ENCODE measurements at places on chromosomes 6 and 20.

DNA sequence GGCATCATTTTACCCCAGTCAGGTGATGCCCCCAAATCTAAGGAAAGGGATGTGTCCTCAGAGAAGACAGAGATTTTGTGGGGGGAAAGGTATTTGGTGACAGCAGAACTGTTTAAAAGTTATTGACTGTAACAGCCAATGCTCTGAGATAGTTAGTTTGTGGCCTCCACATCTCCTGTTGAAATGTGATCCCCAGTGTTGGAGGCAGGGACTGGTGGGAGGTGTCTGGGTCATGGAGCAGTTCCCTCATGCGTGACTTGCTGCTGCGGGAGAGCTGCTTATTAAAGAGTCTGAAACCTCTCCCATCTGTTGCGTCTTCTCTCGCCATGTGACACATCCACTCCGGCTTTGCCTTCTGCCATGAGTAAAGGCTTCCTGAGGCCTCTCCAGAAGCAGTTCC, 282.8 kb upstream of the FOXQ1 start:
- DNase-seq: no peak

GRCh38 chr20:32664012-32664677, 9.6 kb downstream of the C20orf203 start:
- no peak for DNase-seq

- DNase-seq: no peak
Measured at GRCh38 chr20:24676978-24677370, 207.5 kb downstream of the SYNDIG1 start.

DNA sequence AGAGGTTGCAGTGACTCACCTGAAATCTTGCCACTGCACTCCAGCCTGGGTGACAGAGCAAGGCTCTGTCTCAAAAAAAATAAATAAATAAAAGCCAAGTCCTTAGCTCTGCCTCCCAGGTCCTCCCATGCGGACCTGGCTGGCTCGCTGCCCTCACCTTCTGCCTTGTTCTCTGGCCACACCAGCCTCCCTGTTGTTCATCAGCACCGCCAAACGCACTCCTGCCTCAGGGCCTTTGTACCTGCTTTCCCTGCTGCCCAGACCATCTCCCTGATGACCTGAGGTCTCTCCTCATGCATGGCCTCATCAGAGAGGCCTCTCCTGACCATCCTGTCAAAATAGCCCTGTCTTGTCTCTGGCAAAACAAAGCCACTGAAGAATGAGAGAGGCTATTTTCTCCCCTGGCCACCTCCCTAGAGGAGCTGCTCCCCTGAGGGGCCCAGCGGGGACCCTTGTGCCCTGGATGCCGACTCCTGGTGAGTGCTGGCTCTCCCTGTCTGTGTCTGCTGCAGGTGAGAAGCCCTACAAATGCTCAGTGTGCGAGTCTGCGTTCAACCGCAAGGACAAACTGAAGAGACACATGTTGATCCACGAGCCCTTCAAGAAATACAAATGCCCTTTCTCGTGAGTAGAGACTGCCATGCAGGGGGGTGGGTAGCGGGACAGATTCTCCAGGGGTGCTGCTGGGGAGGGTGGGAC, 22.6 kb upstream of the CHMP4B start:
- DNase-seq: no peak

DNA sequence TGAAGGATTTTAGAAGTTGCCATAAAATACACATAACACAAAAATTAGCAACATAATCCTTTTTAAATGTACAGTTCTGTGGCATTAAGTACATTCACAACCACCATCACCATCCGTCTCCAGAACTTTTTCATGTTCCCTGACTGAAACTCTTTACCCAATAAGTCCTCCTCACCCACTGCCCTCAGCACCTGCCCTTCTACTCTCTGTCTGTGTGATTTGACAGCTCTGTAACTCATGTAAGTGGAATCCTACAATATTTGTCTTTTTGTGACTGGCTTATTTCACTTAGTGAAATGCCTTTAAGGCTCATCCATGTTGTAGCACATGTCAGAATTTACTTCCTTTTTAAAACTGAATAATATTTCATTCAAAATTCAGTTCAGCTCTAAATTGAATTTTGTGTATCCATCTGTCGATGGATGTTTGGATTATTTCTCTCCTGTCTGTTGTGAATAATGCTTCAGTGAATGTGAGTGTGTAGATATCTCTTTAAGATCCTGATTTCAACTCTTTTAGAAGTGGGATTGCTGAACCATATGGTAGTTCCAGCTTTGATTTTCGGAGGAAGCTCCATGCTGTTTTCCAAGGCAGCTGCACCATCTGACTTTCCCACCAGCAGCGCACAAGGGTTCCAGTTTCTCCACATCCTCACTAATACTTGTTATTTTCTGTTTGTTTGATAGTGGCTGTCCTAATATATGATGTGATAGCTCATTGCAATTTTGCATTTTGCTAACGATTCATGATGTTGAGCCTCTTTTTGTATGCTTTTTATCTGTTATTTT, 4.2 kb downstream of the ENTPD6 start:
- no peak for DNase-seq

GRCh38 chr6:8839626-8840025, 404.3 kb upstream of the SLC35B3 start:
- no peak for DNase-seq

DNA sequence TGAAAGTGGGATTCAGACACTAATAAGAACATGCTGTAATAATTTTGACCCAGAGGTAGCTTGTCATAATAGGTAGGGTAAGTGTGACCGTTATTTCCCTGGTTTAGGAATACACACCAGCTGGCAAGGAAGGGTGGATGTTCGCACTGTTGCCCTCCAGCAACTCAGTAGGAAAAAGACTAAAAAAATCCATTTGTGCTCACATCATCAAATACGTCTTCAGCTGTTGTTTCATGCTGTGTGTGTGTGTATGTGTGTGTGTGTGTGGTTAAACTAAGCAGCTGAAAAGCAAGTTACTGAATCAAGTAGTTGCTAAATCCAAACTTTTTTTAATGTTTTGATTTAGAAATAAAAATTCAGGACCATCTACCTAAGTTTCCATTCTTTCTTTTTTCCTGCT, 218.7 kb downstream of the TRDN start:
- no peak for DNase-seq

DNA sequence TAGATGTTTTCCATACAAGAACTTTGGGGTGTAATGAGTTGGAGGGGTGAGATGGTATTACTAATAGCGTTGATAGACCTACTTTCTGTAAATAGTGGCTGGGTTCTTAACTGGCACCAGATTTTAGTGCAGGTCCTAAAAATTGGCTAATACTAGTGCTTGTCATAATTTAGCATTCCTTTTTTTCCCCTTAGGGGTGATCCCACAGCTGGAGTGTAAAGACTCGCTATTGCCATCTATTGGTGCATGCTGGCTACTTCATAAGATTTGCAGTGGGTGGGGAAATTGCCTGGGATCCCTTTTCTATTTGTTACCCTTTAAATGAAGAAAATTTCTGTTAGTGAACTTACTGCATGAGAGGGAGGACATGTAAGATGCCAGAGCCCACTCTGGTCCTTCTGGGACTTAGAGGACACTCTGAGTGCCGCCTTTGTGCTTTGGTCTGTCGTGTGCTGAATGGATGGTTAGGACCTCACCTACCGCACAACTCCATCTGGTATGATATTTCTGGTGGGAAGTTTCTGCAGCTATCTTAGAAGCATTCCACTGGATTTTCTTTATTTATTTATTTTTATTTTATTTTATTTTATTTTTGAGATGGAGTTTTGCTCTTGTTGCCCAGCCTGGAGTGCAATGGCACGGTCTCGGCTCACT, 195.5 kb downstream of the JARID2 start:
- DNase-seq: no peak

- no peak for DNase-seq
Measured at GRCh38 chr6:62262283-62262682, 23.7 kb downstream of the KHDRBS2 start.

- DNase-seq: no peak
Measured at GRCh38 chr20:60760256-60761000, 491.6 kb upstream of the CDH4 start.

DNA sequence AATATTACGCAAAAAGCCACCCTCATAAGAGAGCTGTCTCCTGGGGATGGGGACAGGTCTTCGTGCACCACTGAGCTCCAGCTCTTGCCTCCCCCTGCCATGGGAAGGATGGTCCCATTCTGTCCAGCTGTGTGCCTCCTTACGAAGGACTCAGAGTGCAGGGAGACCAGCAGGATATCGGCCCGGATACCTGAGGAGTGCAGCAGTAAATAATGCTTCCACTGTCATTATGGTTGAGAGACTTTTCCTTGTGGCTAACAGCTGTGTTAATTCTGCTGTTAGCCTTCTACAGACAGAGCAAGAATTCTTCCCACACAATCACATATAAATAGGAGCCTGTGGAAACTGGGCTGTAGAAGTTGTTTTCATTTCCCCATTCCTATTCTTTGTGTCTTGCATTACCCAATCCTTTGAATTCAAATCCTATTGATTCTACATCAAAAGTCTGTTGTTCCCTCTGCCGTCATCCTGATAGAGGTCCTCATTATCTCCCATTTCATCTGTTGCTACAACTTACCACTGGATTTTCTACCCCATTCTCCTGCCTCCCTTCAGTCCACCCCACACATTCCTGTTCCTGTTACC, 364.6 kb upstream of the SOX4 start:
- no peak for DNase-seq

GRCh38 chr6:109609737-109610136, 81.3 kb downstream of the AK9 start:
- no peak for DNase-seq

- DNase-seq: no peak
Measured at GRCh38 chr20:37880726-37881591, 22.0 kb upstream of the VSTM2L start.

GRCh38 chr6:142843361-142843760, 101.6 kb downstream of the HIVEP2 start:
- no peak for DNase-seq

Measured in occipital lobe (tissue), 3 donors.